ENCODE measurements at places on chromosomes 7 and 10. TPM values are rescaled to one million over a fixed set of nuclear protein-coding genes. Genes with fewer than 3 reads are reported as not detected.

The DUS4L gene
- 10.4 TPM for total RNA-seq

The C10orf143 gene
- 1.1 TPM for total RNA-seq

The GPNMB gene
- total RNA-seq = 3.2 TPM

The JCAD gene
- 10.1 TPM for total RNA-seq

The ADAM22 gene
- 0.06 TPM for total RNA-seq

The HSPA14 gene
- 49.5 TPM for total RNA-seq

The SEMA3E gene
- 1.8 TPM for total RNA-seq

All from A549 treated with ZK216348 at 1 μM for 4 hours (cell line).